ENCODE measurements at places on chromosomes 13 and 19. TPM values are rescaled to one million over a fixed set of nuclear protein-coding genes. Genes with fewer than 3 reads are reported as not detected.

TEX26 gene
- total RNA-seq = not detected

CEACAM3 gene
- total RNA-seq = 0.52 TPM

SMIM17 gene
- total RNA-seq = not detected

LRRC63 gene
- total RNA-seq = 0.21 TPM

PSG7 gene
- 0.10 TPM for total RNA-seq

PDX1 gene
- total RNA-seq = not detected
